ENCODE measurements at places on chromosomes 13 and 19. TPM values are rescaled to one million over a fixed set of nuclear protein-coding genes. Genes with fewer than 3 reads are reported as not detected.

MYPOP gene
- 12.8 TPM for total RNA-seq

EHD2 gene
- 91.1 TPM for total RNA-seq

CGB1 gene
- total RNA-seq = not detected

IGFL3 gene
- not detected for total RNA-seq

Data from left cardiac atrium (tissue), 4 donors.